Stimulated activated CD4-positive, alpha-beta T cell treated with anti-CD3 and anti-CD28 coated beads, Interleukin-1b, Interleukin-23, amount 100 ng/mL, for 4 hours (primary cell): ENCODE measurements at places on chromosomes 6 and 20.

DNA sequence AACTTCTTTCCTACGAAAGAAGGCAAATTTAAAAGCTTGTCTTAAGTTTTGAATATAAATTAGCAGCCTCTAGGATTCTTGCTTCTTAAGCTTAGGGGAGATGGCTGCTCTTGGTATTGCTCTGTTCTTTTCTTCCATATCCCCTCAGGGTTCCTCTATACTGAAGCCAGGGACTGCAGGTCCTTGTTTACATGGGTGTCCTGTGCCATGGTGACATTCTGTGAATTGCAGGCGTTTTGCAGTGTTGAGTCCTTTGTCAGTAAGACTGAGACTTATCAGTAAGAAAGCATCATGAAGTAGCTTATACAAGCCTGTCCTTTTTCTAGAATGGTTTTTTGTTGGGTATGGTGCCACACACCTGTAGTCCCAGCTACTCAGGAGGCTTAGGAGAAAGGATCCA, 147.8 kb downstream of the ARID1B start:
- no peak for DNase-seq

DNA sequence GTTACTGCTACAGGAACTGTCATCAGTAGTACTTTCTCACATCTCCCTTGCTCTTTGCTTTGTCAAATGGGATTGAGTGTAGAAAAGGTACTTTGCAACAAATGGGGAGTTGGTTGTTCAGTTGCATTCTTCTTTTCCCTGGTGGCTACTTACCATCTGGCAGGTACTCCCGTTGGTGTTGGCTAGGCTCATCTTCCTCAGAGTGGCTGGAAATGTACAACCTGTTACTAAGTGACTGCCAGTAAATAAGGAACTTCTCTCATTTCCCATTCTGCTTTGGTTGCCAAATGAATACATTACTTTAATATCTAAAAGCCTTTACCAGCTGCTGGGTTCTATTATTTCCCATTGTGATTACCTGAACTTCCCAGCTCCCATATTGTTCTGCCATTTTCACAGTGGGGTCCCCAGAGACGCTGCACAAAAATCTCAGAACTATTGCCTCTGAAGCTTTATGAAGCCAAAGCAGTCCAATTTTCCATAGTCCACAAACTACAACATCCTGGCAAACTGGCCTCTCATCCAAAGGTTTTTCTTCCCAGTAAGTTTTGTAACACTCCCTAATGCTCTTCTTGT, 229.7 kb upstream of the HTR1E start:
- DNase-seq: no peak

DNA sequence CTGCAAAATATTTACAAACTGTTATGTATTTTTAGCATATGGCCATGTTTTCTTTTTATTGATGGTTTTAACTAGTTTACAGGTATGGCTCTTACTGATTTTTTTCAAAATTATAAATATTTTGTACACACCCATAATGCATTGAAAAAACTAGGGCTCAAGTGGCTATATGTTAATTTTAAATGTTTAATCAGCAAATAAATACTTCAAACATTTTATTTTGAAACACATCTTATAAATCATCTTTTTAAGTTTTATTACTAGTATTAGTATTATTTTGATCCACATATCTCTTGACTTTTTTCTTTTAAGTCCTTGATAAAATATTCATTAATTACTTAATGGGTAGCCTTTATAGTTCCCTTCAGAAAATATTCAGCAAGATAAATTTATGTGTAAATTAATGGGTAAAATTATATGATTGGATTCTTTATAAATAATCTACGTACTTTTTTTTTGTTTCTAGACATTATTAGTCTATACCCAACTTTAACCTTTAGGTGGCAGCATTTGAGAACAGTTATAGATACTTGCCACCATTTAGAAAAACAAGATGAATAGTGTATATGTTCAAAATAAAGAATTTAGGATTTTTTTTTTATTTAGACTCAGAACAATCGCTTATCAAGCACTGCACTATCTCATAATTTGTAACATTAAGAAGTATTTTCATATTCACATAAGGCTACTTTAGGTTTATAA, 241.9 kb downstream of the ADGRB3 start:
- DNase-seq: no peak

DNA sequence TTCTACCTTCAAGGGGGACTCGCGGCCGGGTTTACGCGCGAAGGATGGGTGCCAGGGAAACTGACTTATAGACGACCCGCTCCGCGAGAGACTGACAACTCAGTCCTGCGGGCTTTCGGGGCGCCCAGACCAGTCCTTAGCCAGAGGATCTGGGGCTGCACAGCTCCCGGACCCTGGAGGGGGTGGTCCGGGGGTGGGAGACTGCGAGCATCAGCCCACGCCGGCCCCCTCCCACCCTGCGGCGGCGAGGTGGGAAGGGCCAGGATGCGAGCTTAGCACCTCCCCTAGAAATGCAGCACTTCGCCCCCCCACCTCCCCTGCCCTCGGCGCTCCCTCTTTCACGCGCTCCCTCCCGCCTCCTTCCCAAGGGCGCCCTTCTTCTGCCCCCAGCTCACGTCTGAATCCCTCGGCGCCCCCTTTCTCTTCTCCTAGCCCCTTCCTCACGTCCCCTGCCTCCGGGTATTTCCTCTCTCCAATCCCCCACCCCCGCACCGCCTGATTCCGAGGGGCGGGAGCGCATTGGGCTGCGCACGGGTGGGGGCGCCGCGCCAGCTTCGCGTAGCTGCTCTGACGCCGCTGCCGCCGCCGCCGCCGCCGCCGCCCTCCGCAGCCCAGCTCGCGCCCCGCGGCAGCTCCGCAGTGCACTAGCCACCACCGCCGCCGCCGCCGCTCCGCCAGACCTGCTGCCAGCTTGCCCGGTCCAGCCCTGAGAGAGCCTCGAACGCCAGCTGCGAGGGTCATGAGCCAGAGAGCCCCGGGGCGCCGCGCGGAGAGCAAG, at the start of gene SLC32A1:
Gene SLC32A1, plus strand, starts transcription at position 639 of the 778 bp plus-strand sequence. CDS start 239 bp downstream, outside the sequence.
- no peak for DNase-seq

DNA sequence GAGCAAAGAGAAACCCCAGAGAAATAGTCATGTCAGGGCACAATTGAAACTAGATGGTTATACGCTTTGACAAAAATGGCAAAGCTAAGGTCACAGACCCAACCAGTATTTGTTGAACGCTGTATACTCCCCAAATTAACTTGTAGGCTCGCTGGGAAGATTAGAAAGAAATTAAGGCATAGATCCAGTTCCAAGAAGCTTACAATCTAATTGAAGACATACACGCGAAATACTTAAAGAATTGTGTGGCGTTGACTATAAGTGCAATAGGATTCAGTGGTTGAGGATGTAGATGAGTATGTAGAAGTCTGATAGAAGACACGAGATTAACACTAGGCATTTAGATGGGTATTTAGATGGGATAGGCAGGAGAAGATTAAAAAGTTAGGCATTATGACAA, 525 bp downstream of the FAM229B start:
- no peak for DNase-seq

DNA sequence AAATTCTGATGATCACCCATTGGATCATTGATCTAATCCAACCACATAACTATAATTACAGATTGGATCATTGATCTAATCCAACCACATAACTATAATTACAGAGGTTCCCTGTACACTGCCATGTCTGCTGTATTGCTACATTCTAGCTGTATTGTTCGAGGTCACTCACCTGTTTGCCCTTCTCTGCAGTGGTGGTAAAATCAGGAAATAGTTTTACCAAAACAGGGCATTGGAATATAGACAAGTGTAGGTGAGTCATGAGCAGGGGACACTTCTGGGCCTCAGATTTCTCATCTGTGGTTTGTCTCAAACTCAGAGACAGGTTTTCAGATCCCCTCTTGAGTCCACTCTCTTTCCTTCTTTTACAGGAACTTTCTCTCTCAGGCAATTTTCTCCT, 9.0 kb upstream of the AFDN start:
- DNase-seq: no peak

DNA sequence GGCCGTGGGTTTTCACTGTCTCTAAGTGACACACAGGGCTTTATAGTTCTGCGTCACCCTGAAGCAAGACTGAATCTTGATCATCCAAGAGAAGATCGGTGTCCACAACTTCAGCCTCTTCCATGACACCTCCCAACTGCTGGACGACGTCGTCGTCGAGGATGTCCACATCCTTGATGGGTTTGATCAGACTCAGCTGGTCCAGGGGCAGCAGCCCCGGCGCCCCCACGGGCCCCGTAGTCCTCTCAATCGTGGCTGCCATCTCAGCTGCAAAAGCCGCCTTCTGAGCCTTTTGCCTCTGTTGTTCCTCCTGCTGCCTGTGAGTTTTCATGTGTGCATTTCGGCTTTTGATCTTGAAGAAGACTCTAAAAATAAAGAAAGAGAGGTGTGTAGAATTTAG, 10.6 kb upstream of the MRPS10 start:
- DNase-seq: no peak

GRCh38 chr6:88141561-88142296, 24.4 kb downstream of the CNR1 start:
- DNase-seq: no peak

- DNase-seq: no peak
Observed at GRCh38 chr6:165774903-165775601, 112.0 kb upstream of the PDE10A start.

GRCh38 chr6:106536851-106537250, 92.4 kb downstream of the RTN4IP1 start:
- no peak for DNase-seq

- DNase-seq: no peak
Observed at GRCh38 chr6:31180500-31180899, 10.0 kb upstream of the POU5F1 start.

GRCh38 chr6:5498579-5498899, 237.2 kb downstream of the FARS2 start:
- DNase-seq: no peak

- DNase-seq: no peak
Observed at GRCh38 chr20:44584162-44584561, 1.8 kb downstream of the PKIG start.

DNA sequence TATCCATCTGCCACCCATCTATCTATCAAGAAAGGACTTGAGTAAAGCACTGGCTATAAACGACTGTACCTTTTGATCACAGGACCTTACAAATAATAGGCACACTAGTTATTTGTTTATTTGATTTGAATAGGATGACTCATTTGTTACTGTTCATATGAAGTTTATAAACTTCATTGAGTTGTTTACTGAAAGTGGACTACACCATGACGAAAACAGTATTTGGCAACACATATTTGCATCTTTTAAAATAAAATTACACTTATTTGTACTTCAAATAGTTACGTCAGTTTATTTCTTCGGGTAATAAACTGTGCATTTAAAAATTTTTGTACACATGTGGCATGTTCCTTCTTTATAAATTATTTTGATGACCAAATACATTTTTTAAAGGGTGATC, 133.0 kb downstream of the OGFRL1 start:
- DNase-seq: no peak

- DNase-seq: no peak
Observed at GRCh38 chr6:136236466-136237293, 13.4 kb downstream of the MTFR2 start.

DNA sequence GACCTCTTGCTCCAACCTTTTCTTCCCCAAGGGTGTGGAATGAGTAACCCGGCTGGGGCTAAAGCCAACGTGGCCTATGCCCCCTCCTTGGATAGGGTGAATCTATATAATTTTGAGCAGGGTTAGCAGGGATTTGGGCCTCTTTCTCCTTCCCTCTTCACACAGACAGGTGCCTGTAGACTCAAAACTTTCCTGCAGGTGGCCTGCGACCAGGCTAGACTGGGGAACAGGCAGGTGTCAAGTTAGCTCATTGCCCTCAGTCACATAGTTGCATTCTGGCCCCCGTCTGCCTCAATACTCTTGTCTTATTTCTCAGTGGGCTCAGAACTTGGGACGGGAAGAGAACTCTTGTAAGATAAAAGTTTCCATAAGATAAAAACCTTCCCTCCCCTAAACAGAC, 243.0 kb downstream of the ATXN1 start:
- DNase-seq: no peak

DNA sequence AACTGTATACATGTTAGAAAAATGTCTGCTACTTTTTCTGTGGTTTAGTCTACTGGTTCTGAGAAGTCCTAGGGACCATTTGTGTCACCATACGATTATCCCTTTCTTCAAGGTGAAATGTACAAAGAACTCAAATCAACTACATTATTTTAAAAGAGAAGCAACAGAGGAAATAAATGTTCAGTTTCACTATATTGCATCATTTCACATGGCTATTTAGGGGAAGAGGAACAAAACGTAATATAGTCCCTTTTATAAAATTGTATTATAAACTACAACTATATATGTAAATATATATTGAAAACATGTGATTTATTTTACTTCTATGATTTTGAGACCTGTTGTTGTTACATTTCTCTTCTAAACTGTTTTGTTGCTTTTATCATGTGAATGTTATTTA, 1308.0 kb downstream of the EPHA7 start:
- no peak for DNase-seq

DNA sequence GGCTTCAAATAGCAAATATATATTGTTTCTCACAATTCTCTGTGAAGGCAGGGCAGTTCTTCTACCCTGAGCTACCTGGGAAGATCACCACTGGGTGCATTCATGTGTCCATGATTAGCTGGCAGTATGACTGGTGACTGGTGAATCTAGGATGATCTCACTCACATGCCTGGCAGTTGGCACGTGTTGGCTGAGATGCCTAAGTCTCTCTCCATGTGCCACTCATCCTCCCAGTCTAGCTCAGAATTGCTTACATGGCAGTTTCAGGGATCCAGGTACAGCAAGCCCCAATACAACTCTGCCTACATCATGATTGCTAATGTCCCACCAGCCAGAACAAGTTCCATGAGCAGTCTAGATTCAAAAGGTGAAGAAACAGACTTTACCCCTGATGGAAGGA, 346.8 kb upstream of the CNR1 start:
- DNase-seq: no peak

GRCh38 chr6:37202788-37203491, 33.0 kb downstream of the PIM1 start:
- no peak for DNase-seq

- DNase-seq: peak; percentile 18
Observed at GRCh38 chr20:59525500-59526241, 78.7 kb upstream of the PHACTR3 start.

DNA sequence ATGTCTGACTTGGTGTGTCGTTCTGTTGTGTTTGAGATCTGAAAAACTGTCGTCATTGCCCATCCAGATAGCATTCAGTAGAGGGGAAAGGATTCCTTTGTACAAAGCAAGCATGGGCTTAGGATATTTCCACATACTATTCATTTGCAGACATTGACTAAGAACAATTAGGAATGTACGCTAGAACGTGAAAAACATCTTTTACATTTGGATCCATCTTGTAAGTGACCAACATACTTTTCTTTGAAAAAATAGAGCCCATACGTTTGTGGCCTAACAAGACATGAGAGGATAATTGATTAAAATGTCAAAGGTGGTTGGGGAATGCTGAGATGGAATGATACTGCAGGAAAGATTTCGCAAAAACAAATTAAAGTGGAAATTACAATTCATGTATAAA, 225.8 kb upstream of the QKI start:
- no peak for DNase-seq

GRCh38 chr6:25476126-25476525, 175.9 kb upstream of the SCGN start:
- no peak for DNase-seq

- DNase-seq: no peak
Observed at GRCh38 chr20:53444401-53445149, 149.1 kb downstream of the ZNF217 start.

GRCh38 chr20:3330046-3330741, 77.3 kb downstream of the DNAAF9 start:
- no peak for DNase-seq

GRCh38 chr6:127812985-127813698, 87.7 kb downstream of the THEMIS start:
- no peak for DNase-seq
